ENCODE measurements at places on chromosomes 6 and 20. TPM values are rescaled to one million over a fixed set of nuclear protein-coding genes. Genes with fewer than 3 reads are reported as not detected.

- ATAC-seq = no peak
Observed at GRCh38 chr6:98469141-98469540, 365.2 kb upstream of the POU3F2 start.

DNA sequence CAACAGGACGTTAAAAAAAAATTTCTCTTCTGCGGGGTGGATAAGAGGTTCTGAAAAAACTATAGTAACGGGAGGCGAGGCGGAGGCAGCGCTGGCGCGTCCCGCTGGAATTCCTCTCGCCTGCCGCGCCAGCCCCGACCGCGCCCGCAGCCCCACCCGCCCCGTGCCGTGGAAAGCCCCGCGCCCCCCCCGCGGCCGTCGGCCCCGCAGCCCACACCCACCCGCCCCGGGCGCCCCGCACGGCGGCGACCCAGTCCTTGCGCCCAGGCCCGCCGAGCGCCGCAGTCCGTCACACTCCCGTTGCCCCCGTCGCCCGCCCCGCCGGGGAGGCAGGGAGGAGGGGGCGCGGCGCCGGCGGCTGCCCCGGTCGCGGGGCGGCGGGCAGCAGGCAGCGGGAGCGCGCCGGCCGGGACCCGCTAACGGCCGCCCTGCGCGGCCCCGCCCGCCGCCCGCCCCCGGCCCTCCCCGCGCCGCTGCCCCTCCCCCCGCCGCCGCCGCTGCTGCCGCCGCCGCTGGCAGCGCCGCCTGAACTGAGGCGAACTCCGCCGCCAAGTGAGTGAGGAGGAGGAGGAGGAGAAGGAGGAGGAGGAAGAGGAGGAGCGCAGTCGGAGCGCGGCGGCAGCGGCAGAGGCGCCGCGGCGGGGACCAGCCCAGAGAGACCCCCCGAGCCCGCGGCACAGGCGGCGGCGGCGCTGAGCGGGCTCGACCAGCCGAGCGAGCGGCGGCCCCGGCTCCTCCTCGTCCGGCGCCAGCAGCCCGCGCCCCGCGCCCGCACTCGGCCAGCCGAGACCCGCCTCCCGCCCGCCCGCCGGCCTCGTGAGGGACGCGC lies at the start of gene QKI:
QKI (plus strand) TSS at position 602 of the 829 bp plus-strand sequence. CDS start 476 bp downstream, outside the sequence.
- peak; percentile 61 for ATAC-seq

DNA sequence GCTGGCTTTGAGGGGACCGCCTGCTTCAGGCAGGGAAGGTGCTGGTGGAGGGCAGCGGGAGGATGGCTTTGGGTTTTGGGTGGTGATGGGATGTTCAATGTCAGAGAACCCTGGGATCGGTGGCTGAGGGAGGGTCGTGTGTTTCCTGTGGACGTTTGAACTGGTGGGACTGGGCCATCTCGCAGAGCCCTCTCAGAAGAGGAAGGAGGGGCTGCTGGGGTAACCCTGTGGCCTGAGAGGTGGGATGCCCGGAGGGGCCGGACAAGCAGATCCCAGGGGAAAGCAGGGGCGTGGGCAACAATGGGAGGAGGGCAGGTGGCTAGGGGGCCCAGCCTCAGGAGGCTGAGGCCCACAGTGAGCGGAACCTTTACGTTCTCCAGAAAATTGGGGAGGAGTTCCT lies 34.9 kb downstream of the PYGB start:
- no peak for ATAC-seq

GRCh38 chr6:32129297-32130088 lies 595 bp downstream of the FKBPL start:
- peak; percentile 7 for ATAC-seq

DNA sequence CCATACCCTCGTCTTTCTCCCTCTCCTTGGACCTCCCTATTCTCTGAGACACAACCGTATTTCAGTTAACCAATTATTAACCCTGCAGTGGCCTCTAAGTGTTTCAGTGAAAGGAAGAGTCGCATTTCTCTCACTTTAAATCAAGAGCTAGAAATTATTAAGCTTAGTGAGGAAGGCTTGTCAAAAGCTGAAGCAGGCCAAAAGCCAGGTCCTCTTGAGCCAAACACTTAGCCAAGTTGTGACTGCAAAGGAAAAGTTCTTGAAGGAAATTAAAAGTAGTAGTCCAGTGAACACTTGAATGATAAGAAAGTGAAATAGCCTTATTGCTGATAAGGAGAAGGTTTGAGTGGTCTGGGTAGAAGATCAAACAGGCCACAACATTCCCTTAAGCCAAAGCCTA lies 58.3 kb downstream of the SNX9 start:
- no peak for ATAC-seq

DNA sequence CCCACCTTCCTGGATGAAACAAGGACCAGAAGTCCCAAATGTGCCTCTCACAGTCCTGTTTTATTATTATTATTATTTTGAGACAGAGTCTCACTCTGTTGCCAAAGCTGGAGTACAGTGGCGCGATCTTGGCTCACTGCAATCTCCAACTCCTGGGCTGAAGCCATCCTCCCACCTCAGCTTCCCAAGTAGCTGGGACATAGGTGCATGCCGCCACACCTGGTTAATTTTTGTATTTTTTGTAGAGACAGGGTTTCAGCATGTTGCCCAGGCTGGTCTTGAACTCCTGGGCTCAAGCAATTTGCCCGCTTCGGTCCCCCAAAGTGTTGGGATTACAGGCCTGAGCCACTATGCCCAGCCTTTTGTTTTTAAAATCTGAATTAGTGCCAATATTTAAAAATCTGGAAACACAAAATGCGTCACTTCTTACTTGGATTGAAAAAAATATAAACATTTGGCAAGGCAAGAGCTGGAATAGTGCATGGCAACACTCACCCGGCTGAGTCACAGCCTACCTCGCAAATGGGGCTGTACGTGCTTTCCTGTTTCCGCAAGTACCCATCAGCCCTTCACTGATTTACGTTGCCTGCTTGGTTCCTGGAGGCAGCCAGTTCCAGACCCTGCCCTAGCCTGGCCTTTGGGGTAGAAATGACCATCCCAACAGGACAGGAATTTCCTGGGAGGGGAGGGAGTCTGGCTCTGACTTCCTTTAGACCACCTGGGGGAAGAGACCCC lies 6.3 kb downstream of the SDCBP2 start:
- peak; percentile 50 for ATAC-seq

DNA sequence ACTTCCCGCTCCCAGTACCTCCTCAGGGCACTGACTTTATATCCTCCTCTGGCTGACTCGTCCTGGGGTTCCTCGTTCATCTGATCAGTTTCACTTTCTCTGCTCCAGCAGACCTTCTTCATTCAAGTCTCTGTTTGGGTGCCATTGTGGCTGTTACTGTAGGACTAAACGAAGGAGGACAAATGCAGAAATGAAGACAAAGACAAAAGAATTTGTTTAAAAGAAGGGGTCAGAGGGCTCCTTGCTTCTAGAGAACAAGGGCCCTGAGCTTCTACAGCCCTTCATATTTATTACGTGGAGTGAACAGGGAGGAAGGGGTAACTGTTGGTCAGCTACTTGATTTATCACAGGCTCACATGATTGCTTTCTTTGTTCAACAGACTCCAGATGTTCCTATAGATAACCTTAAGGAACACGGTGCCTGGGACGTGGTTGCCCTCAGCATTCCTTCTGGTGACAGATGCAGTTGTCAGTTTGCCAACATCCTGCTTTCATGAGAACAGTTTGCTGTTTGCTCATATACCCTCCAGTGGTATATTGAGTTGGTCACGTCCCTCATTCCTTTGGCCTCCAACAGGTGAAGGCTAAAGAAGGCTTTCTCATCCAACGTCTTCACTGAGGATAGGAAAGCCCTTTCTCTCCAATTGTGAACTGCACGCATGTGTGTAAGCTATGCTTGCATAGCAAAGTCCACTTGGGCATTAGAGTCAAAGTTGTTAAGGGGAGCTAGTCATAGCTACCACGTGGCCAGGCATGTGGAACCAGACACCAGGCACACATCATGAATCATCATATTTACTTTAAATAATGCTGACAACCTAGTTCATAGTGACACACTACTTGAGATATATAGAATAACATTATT lies 69.1 kb upstream of the BTN3A2 start:
- ATAC-seq = peak; percentile 96

GRCh38 chr20:37528446-37529213 lies 954 bp upstream of the BLCAP start:
- peak; percentile 45 for ATAC-seq

GRCh38 chr6:54057058-54057457 lies 54.2 kb upstream of the MLIP start:
- no peak for ATAC-seq

The TSBP1 gene
- not detected for total RNA-seq

The GSTA2 gene
- total RNA-seq = not detected

The DACT2 gene
- total RNA-seq = 0.44 TPM

Measured in esophagus mucosa (tissue), 1 donor.